ENCODE measurements at places on chromosomes 1 and 21.
A peak's percentile ranks its signal among the peaks of the same experiment; 100 is the strongest.

GRCh38 chr1:116375887-116376728 lies 3.1 kb downstream of the ATP1A1 start:
- peak; percentile 96 for DNase-seq

GRCh38 chr21:27464648-27465047 lies 497.8 kb upstream of the ADAMTS5 start:
- DNase-seq, result no peak

- DNase-seq, result no peak
Observed at GRCh38 chr1:100683448-100684349, 35.8 kb upstream of the VCAM1 start.

- DNase-seq, result peak; percentile 30
Observed at GRCh38 chr1:31943546-31944184, 5.5 kb upstream of the PTP4A2 start.

DNA sequence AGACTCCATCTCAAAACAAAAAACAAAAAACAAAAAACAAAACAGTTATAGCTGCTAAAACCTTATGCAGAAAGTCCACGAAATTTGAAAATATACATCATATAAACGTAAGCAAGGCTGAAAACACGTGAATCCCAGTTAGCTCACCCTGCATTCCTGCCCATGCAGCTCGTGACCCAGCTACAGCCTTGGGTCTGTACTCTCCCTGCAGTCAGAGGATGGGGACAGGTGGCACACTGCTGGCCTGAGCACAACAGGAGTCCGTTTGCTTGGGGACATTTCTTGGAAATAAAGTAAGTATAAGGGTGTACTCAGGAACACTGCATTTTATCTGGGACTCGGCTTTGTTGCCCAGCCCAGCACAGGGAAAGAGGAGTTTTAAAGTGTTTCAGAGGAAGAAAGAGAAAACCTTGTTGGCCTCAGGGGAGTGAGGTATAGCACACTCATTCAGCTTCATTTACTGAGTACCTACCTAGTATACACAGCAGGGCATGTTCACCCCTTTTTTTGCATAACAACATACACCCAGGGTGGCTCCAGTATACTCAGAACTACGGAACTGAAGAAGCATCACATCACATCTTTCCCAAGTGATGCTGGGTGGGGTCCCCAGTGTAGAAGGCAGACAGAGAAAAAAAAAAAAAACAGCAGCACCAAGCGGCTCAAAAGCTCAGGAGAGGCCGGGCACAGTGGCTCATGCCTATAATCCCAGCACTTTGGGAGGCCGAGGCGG lies 44.1 kb downstream of the CAPZB start:
- DNase-seq, result no peak
